IMR-90 (cell line): ENCODE measurements at places on chromosomes 13 and 19. TPM values are rescaled to one million over a fixed set of nuclear protein-coding genes. Genes with fewer than 3 reads are reported as not detected.
A peak's percentile ranks its signal among the peaks of the same experiment; 100 is the strongest.

- H3K27ac ChIP-seq: no peak overlapping the region
- no peak overlapping the region for H3K4me3 ChIP-seq
- H3K27me3 ChIP-seq: no peaks in the 10 kb centered on the region
- H3K36me3 ChIP-seq: no peaks in the 10 kb centered on the region
- DNase-seq: peak; percentile 54
These were observed 769.1 kb downstream of the PCDH9 start for GRCh38 chr13:66461021-66461420.

DNA sequence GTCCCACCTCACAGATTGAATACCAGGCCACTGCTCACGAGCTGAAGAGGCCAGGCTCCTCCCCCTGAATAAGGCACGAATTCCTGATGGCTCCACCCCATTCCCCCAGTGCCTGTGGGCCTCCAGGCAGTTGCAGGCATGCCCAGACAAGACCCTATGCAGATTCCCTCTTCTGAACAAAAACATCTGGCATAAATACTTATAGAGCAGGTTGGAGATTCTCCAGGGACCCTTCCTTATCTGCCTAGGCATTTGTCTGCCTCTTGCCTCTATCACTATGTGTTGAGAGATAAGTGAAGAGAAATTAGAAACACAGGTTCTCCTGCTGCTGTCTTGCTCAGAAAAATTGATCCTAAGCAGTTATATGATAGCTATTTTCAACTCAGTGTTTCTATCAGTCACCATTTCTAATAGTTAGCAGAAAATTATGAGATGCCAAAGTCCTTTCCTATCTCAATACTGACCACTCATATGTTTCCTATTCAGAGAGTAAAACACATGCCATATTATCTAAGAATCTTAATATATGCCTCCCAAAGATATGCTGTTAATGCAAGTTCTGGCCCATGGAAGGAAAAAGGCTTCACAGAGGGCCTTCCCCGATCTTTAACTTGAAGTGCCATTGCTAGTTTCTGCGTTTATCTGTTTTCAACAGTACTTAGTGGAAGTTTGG is 364.0 kb downstream of the KCTD12 start:
- no peaks in the 10 kb centered on the region for H3K27me3 ChIP-seq
- DNase-seq: peak; percentile 37
- peaks cover 2% of the 10 kb centered on the region; the same call in 1 of the 2 replicates for H3K4me1 ChIP-seq

DNA sequence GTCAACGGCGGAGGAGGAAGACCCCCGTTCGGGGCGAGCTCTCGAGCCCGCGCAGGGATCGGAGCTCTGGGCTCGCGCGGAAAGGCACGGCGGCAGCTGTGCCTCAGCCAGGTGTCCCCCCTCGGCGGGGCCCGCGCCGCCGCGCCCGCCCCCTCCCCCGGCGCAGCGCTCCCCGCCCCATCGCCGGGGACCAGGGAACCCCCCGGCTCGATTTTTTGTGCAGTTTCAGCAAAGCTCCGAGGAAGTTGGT is 110.0 kb downstream of the KCNRG start:
- H3K4me3 ChIP-seq: peak overlapping the region; percentile 89
- no peak for DNase-seq
- H3K27me3 ChIP-seq: peaks cover 1% of the 10 kb centered on the region; the same call in 1 of the 2 replicates
- peak overlapping the region; percentile 95 for H3K27ac ChIP-seq
- H3K36me3 ChIP-seq: peaks cover 5% of the 10 kb centered on the region; the same call in 1 of the 2 replicates
- H3K4me1 ChIP-seq: peaks cover 7% of the 10 kb centered on the region

Gene SLC5A5
- polyA plus RNA-seq: not detected in 2 replicates

DNA sequence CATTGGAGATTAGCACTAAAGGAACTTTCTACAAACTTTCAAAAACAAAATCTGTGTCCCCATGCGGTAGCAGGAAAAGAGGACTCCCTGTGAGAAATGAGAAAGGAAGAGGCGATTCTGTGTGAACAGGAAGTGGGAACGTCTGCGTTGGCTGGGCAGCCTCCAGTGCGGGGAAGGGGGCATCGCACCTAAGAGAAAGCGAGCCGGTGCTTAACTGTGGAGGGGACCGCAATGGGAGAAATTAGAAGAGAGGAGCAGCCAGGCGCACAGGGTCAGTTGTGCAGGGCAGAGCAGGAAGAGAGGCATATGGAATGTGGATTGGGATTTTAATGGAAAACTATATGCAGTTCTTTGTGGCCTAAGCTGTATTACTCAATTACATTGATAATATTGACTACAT is 77.4 kb upstream of the DOCK9 start:
- no peaks in the 10 kb centered on the region for H3K36me3 ChIP-seq
- no peaks in the 10 kb centered on the region for H3K4me1 ChIP-seq
- no peak for DNase-seq
- no peak overlapping the region for H3K4me3 ChIP-seq

Gene FXYD3
- polyA plus RNA-seq: not detected in 2 replicates

DNA sequence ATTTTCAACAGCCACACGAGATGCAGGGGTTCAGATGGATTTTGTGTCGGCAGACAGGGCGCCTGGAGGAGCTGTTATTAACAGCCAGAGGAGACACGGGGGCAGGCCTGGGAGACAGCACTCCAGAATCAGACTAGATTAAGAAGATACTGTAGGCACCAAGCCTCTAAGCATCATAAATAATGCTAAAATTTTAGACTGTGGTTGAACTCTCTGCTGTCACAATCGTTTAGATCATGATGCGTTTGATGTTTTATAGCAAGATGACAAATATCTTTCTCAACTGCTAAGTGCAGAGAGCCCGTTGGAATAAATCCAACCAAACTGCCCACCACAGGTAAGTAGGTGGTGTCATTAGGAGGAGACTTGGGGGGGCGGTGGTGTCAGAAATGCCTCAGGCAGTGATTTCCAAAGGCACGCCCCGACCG is 63.9 kb downstream of the CEBPG start:
- H3K4me1 ChIP-seq: peaks cover 6% of the 10 kb centered on the region; the same call in 1 of the 2 replicates
- no peak overlapping the region for H3K27ac ChIP-seq
- no peak overlapping the region for H3K4me3 ChIP-seq
- no peak for DNase-seq
- H3K27me3 ChIP-seq: no peaks in the 10 kb centered on the region

GRCh38 chr13:42600943-42601342 is 27.0 kb downstream of the TNFSF11 start:
- no peak for DNase-seq
- peaks cover 13% of the 10 kb centered on the region for H3K27me3 ChIP-seq
- no peaks in the 10 kb centered on the region for H3K4me1 ChIP-seq

Gene BRSK1
- 22.3 and 31.1 TPM in 2 replicates for polyA plus RNA-seq

- no peaks in the 10 kb centered on the region for H3K36me3 ChIP-seq
- no peaks in the 10 kb centered on the region for H3K27me3 ChIP-seq
- H3K27ac ChIP-seq: no peak overlapping the region
- no peak for DNase-seq
- H3K4me1 ChIP-seq: no peaks in the 10 kb centered on the region
- no peak overlapping the region for H3K4me3 ChIP-seq
These were observed 124.7 kb downstream of the GPC5 start for GRCh38 chr13:91523116-91523515.

DNA sequence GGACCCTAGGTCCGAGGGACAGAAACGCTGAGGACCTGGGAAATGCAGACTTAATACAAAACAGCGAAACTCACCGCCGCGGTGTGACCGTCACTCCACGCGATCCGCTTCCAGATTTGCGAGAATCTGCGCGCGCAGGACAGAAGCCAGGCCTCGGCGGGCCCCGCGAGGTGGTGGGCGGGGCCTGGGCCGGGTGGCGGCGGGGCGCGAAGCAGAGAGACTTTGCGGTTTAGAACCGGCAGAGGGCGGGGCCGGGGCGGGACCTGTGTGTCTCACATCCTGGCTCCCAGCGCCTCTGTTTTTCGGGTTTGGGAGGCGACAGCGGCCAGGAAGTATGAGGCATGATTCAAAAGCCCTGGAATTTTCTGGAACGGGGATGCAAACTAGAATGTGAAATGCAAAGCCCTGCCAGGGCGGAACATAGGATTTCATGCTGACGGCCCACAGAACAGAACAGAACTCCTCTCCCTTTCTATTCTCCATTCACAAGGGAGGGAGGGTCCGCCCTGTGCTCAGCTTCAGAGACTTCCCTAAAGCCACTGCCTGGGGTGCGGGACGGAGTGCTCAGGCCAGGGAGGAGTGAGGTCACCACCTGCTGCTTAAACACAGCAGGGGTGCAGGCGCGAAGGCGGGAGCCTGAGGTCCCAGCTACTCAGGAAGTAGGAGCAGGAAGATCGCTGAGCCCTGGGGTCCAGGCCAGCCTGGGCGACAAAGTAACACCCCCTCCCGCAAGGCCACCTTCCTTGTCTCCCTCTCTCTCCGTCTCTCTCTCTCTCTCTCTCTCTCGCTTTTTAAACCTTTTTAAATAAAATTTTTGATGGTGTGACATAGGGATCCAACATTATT is 44.3 kb downstream of the ZNF611 start:
- peak; percentile 93 for DNase-seq
- peaks cover 7% of the 10 kb centered on the region for H3K4me1 ChIP-seq
- no peaks in the 10 kb centered on the region for H3K27me3 ChIP-seq

- no peak for DNase-seq
- peak overlapping the region; percentile 77; the same call in 1 of the 2 replicates for H3K27ac ChIP-seq
- H3K4me3 ChIP-seq: peak overlapping the region; percentile 78
- no peaks in the 10 kb centered on the region for H3K27me3 ChIP-seq
- H3K36me3 ChIP-seq: peaks cover 32% of the 10 kb centered on the region
These were observed 1.6 kb downstream of the FTL start for GRCh38 chr19:48966541-48967345.

DNA sequence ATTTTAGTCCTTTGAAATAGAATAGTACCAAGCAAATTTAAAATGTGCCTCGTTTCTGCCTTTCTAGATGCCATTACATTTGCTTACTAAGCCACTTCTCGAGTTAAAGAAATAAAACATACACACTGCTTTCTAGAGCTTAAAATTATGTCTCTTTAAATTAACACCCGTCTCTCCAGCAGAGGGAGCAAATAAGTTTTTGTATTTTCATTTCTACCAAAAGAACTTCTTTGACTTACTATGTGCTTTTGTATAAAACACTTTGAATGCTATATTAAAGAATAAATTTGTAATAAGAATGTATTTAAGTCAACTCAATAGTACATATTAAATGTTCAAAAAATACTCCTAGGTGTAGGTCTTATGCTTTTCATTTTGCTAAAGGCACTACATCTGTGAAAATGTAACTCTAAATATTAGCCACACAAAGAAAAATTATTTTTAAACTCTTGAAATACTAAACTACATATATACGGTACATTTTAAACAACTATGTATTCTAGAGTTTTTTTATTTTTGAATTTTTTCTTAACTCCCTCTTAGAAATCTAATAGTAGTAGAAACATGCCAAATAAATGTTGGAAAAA is 269.3 kb upstream of the MIR17HG start:
- no peak overlapping the region for H3K4me3 ChIP-seq
- H3K36me3 ChIP-seq: no peaks in the 10 kb centered on the region
- DNase-seq: no peak
- H3K4me1 ChIP-seq: no peaks in the 10 kb centered on the region
- H3K27ac ChIP-seq: no peak overlapping the region
- H3K27me3 ChIP-seq: no peaks in the 10 kb centered on the region

Gene MEX3D
- 9.6 and 18.2 TPM in 2 replicates for polyA plus RNA-seq

- DNase-seq: peak; percentile 93
- H3K36me3 ChIP-seq: no peaks in the 10 kb centered on the region
- no peaks in the 10 kb centered on the region for H3K27me3 ChIP-seq
- peak overlapping the region; percentile 79 for H3K27ac ChIP-seq
- peaks cover 32% of the 10 kb centered on the region for H3K4me1 ChIP-seq
These were observed 43.5 kb upstream of the NPAS1 start for GRCh38 chr19:46975925-46976782.

- H3K27me3 ChIP-seq: no peaks in the 10 kb centered on the region
- DNase-seq: no peak
- H3K27ac ChIP-seq: no peak within 1 kb of the TSS
- no peak within 1 kb of the TSS for H3K4me3 ChIP-seq
- H3K4me1 ChIP-seq: no peaks in the 10 kb centered on the region
These were observed at the start of gene CASP14 for GRCh38 chr19:15048885-15049541. CASP14 (plus strand) TSS chr19:15049480; CDS start chr19:15052252, 2,772 bp downstream.
